ENCODE measurements at places on chromosomes 5 and 9.

DNA sequence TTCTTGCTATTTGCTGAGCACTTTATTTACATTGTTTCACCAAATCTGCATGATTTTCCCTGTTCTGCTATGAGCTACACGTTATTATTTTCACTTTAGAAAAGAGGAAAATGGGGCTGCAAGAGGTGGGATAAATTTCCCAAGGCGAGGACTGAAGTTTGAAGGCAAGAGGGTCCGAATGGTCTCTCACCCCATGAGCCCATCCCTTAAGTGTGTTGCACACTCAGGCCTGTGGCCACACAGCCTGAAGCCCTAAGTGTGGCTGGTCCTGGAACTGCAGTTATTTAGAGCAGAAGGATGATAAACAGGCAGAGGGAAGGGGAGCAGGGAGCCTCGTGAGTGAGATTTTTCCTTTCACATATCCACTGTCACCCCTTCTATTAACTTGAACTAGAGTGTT lies 7.8 kb downstream of the PDE8B start:
- no peak for DNase-seq

- no peak for DNase-seq
Measured at GRCh38 chr5:152271420-152271819, 133.7 kb downstream of the NMUR2 start.

DNA sequence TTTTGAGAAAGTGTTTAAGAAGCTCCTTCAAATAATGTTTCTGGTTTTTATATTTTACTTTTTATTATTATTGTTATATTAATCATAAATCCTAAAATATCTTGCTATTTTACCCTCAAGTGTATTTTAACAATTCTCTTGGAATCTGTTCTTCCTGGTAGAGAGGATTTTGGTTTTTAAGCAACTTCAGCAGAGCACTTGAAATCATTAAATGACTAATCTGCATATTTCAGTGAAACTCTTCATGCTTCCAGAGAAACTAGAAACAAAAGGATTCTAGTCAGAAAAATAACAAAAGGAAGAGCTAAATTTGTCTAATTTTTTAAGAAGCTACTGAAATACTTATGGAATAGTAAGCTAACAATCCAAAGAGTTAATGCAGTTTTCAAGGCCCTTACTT lies 1057.3 kb downstream of the TLE1 start:
- no peak for DNase-seq

GRCh38 chr5:1507014-1507375 lies 16.8 kb downstream of the LPCAT1 start:
- no peak for DNase-seq

- DNase-seq = no peak
Measured at GRCh38 chr5:173331287-173331686, 3.1 kb upstream of the STC2 start.

- no peak for DNase-seq
Measured at GRCh38 chr9:126240835-126241234, 85.8 kb upstream of the MVB12B start.

- no peak for DNase-seq
Measured at GRCh38 chr5:159178978-159179377, 30.4 kb downstream of the RNF145 start.

DNA sequence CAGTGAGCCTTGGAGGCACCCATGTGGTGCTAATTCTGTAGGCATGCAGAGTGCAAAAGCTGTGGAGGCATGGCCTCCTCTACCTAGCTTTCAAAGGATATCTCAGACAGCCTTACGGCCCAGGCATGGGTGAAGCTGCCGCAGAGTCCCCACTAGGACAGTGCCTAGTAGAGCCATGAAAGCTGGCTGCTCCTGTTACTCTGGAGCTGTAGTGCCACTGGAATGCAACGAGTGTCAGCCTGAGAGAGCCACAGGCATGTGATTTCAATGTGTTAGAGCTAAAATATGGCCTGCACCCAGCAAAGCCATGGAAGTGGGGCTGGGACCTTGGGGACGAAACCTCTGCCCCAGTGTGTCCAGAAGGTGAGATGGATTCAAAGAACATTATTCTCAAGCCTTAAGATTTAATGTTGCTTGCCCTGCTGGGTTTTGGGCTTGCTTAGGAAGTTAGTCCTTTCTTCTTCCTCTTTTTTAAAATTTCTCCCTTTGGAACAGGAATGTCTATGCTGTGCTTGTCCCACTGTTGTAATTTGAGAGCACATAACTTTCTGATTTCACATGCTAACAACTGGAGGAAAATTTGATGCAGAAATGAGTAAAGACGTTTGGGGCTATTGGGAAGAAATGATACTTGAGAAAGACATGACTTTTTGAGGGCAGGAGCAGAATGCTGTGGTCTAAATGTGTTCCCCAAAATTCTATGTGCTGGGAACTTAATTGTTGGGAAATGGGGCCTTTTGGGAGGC lies 298.4 kb downstream of the PSAT1 start:
- no peak for DNase-seq

GRCh38 chr9:16413509-16414016 lies 456.9 kb downstream of the BNC2 start:
- DNase-seq = no peak

DNA sequence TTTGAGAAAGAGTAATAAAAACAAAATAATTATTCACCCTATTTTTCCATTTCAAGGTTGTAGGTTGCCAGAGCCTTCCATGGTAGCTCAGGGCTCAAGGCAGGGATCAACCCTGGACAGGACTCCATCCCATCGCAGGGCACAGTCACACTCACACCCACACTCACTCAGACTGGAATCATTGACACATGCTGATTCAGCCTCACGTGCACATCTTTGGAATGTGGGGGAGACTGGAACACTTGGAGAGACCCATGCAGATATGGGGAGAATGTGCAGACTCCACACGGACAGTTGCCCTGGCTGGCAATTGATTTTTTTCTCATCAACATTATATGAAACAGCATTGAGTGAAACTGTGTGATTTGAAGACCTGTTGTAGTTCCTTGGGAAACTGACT lies 234.1 kb downstream of the ADGRV1 start:
- no peak for DNase-seq

- DNase-seq = peak; percentile 9
Measured at GRCh38 chr5:35129921-35130485, 82.3 kb upstream of the AGXT2 start.

- no peak for DNase-seq
Measured at GRCh38 chr5:38715696-38716095, 130.1 kb upstream of the OSMR start.

DNA sequence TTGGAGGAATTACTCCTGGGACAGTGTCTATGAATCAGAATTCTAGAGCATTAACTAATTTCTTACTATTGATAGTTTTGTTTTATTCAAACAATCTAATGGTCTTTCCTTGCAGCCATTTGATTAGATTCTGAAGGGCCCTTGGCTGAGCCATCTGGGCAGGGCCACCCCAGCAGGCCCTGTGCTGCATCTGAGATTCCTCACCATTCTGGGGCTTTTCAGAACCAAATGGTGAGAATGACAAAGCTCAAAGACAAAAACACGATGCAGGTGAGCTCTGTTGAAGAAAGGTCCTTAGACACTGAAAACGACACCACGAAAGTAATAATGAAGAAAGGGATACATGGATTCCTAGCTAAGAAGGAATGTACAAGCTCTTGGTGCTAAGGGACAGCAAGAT lies 321.0 kb upstream of the IRX4 start:
- no peak for DNase-seq

DNA sequence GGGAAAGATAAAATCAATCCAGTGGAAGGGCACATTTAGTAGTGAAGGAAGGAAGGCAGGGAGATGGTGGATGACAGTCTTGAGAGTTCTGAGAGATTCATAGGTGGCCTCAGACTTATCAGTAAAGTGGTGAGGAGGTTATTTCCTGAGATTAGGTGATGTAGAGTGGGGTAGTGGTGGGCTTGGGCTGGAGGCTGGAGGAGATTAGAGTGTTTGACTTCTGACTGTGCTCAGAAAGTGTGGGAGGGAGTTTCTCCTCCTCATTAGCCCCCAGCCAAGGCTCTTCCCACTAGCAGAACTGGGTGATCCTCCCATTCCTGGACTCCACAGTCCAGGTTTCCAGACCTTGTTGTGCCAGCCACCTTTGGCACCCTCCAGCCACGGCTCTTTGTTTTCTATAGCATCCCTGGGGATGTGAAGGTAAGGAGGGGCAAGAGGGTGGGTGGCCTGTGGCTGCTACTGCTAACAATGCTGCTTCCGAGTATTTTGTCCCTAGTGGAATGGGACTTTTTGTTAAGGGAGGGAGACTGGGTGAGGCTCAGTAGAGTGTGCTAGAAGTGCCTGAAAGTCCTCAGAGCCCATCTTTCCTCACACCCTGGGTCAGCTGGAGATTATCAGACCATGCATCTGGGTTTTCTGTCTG lies 94.4 kb downstream of the ADRB2 start:
- no peak for DNase-seq

DNA sequence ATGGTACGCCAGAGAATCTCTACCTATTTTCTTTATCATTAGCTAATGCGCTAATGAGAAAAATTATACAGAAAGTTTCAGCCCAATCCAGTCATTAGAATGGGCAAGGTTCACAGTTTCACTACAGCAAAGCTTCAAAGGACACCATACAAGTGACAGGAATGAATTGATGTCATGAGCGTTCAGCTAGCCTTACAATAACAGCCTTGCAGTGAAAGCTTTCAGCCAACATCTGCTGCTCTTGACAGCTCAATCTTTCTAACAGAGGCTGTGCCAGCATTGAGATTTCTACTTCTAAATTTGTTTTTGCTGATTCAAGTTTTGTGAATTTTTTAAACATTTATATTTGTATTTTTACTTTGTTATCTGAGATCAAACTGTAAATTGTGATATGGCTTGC lies 302.4 kb upstream of the FAM174A start:
- no peak for DNase-seq

DNA sequence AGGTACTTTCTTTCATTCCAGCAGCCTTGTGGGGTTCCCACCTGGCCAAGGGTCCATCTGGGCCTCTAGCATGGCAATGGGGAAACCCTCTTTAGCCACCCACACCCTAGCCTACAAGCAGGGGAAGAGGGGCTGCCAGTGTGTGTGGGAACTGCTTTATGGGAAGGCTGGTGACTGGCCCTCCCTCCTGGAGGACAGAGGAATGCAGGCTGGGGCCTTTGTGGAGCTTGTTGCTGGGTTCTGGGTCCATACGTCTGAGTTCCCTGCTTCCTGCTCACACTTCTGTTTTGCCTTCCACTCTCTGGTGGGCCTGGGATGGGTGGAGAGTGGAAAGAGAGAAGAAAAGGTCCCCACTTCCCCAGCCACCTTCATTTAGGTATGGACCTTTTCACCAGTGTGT lies 14.9 kb upstream of the PITX1 start:
- no peak for DNase-seq

DNA sequence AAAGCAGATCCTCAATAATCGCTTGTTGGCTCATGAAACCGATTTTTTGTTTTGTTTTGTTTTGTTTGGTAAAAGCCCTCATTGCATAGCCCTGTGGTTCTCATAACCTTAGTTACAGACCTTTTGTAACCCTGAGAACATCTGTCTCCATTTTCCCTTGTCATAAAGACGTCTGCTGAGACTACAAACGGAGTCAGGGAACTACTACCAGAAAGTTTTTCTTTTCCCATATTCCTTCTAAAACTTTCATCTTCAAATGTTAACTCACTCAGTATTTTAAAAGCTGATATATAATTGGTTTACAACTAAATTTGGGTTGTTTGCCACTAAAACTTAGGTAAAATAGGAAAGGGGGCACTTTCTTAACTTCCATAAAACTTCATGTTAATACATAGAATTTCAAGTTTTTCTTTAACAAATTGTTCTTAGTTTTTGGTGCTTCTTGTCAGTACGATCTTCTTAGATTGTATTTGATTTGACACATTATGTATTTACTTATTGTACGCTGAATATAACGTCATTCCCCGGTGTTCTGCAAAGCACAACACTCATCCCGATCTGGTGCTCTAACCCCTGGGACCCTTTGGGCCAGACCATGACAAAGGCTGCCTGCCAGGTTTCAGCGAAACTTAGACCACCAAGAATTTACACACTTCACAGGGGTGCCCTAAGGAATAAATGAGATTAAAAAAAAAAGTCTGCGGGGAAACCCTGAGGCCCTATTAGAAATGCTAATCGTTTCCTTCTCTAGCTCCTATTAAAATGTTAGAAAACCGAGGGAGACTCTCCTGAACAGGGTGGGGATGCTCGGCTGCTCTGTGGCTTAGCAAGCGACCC lies 1.1 kb upstream of the ANP32B start:
- DNase-seq = no peak

GRCh38 chr5:143154510-143155370 lies 248.7 kb downstream of the NR3C1 start:
- no peak for DNase-seq

DNA sequence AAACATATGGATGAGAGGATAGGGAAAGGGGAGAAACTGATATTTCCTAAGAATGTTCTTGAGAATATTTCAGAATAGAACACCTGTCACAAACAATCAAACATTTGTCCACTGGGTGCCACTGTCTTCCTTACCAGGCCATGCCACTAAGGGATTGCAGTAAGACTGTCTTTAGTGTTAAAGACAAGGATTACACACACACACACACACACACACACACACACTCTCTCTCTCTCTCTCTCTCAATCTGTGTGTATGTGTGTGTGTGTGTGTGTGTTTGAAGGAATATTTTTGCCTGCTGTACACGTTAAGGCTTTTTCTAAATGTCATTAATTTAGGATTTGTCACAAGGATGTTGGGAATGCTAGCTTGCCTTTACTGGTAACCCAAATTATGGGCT lies 54.4 kb downstream of the CCDC192 start:
- no peak for DNase-seq

DNA sequence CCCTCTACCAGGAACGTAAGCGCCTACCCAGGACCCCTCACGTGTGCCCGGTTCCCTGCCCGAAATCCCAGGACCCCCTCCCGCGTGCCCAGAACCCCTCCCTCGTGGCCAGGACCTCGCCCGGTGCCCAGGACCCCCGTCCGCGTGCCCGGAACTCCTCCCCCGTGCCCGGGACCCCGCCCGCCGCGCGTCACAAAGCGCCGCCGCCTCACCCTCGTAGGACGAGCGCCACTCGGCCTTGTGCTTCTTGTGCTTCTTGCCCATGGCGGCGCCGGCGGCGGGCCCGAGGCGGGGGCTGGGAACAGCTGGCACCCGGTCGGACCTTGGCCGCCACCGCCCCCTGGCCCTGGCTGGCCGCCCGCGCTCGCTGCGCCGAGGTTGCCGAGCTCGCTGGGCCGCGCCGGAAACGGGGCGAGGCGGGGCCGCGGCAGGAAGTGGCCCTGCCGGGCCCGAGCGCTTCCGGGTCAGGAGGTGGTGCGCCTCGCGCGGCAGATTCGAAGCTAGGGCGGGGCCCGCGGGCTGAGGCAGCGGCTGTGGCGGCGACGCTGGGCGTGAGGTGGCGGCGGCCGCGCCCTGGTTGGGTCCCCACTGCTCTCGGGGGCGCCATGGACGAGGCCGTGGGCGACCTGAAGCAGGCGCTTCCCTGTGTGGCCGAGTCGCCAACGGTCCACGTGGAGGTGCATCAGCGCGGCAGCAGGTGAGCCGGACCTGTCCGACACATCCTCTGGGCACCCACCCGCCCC lies at the start of the genes BRD9 and TRIP13:
Gene BRD9, minus strand, starts transcription at position 408 of the 743 bp plus-strand sequence. Its CDS starts 144 bp downstream, at position 264.
Gene TRIP13, plus strand, starts transcription at position 491 of the 743 bp plus-strand sequence. Its CDS starts 115 bp downstream, at position 606.
- peak; percentile 66 for DNase-seq

Data from stimulated activated CD4-positive, alpha-beta T cell treated with anti-CD3 and anti-CD28 coated beads, Interleukin-1b, Interleukin-23, amount 100 ng/mL, for 4 hours (primary cell).